ENCODE measurements at places on chromosomes 1 and 21.

- no peak for DNase-seq
Measured at GRCh38 chr1:1783320-1783719, 5.0 kb upstream of the NADK start.

DNA sequence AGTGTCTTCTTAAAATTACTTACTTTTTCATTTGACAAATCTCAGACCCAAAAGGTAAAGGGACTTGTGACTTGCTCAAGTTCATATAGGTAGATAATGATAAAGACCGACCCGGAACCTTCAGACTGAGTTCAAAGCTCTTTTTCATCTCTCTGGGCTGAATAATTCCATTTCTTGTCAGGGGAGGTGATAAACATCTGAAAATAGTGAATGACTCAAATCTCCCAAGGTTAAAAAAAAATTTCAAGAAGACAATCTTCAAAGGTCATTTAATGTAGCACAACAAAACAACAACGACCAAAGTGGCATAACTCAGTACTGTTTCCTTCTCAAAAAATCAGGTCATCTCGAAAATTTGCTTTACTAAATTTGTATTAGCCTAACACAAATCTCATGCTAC is 20.6 kb downstream of the LUZP1 start:
- no peak for DNase-seq

- no peak for DNase-seq
Measured at GRCh38 chr1:8706995-8707396, 110.4 kb downstream of the RERE start.

GRCh38 chr1:185105121-185105520 is 51.6 kb downstream of the TRMT1L start:
- DNase-seq = no peak

- DNase-seq = peak; percentile 75
Measured at GRCh38 chr1:65812065-65812464, 19.4 kb downstream of the PDE4B start.

DNA sequence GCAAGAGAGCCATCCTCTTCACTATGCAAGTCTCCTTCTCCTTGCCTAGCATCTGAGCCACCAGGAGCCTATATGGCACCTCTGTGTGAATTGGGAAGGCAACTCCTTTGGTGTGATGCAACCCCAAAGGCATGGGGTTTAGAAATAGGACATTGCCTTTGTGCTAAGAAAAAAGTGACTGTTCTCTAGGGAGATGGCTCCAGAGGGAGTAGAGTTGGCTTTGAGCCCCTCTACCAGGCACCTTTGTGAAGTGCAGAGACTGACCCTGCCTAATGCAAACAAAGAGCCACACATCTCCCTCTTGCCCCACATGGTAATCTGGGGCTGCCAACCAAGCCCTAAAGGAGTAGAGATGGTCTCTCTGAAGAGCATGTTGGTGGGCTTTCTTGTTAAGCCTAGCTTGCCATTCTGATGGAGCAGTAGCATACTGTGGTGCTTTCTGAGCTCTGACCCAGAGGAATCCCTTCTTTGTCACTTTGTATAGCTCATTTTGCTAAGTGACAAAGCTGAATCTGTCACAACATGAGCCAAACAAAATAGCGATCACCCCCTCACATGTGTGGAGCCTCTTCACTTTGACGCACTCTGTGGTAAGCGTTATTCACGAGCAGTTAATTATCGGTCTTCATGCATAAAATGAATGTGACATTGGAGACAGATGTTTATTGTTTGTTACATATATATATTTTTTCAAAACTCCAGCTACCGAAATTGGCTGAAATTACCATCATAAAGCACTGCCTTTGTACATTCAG is 74.4 kb downstream of the RWDD3 start:
- DNase-seq = no peak

DNA sequence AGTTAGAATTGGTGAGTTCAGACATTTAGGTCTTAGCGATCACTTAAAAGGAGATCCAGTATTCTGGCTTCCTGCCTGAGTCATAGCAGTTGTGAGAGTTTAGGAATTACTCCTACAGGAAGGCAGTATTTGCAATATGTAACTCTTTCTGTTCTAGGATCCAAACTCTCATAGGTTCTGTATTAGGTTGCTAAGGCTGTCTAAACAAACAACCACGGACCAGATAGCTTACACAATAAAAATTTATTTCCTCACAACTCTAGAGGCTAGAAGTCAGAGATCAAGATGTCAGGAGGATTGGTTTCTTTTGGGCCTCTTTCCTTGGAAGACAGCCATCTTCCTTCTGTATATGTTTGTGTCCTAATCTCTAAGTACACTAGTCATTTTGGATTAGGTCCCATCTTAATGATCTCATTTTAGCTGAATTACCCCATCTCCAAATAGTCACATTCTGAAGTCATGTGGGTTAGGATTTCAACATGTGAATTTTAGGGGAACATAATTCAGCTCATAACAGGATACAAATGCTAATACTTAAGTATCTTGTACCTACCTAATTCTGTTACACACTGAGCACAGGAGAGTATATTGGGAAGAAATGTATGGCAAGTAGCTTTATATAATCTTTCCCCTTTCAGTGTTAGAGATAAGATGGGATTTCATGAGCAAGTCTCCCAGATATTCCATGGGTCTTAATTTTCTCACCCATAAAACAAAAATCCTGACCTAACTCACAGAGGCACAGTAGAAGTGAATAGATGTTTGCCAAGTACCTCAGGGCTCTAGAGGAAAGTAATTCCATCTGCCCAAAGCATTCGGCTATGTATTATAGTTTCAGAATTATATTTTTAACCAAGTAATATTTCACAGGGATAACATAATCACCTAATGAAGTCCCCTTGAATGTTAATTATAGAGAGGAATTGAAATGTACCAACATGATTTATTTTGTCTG is 144.4 kb downstream of the PTBP2 start:
- no peak for DNase-seq

DNA sequence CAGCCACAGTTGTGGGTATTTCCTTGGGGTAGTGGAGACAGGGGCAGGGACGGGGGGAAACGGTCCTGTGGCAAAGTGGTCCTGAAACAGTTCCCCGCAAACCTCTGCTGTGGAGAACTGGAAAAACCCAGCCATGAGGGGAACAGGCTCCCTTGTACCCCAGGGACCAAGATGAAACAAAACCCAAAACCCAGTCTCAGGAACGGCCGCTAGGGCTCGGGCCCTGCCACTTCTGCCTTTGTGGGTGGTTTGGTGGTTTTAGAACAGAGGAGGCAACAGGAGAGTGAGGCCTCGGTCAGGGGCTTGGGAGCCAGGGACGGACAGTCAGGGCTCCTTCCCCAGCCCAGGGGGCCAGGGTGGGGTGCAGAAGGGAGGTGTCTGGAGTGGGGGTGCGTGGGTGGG is 24.8 kb upstream of the EDN2 start:
- DNase-seq = peak; percentile 27

DNA sequence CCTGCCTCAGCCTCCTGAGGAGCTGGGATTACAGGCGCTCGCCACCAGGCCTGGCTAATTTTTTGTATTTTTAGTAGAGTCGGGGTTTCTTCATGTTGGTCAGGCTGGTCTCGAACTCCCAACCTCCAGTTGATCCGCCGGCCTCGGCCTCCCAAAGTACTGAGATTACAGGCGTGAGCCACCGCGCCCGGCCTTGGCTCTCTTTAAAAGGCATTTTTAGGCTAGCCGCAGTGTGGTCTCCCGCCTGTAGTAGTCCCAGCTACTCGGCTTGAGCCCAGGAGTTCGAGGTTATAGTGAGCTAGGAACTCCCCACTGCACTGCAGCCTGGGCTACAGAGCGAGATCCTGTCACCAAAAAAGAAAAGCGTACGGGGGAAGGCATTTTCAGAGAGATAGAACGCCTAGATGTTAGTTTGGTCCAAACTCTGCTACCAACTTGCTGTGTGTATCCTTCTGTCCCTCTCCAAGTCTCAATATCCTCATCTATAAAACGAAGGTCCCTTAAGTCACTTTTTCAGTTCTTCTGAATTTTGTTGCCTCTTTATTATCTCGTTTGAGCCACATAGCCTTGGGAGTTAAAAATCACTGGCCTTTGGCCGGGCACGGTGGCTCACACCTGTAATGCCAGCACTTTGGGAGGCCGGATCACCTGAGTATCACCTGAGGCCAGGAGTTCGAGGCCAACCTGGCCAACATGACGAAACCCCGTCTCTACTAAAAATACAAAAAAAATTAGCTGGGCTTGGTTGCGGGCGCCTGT is 734 bp downstream of the MED18 start:
- peak; percentile 52 for DNase-seq

DNA sequence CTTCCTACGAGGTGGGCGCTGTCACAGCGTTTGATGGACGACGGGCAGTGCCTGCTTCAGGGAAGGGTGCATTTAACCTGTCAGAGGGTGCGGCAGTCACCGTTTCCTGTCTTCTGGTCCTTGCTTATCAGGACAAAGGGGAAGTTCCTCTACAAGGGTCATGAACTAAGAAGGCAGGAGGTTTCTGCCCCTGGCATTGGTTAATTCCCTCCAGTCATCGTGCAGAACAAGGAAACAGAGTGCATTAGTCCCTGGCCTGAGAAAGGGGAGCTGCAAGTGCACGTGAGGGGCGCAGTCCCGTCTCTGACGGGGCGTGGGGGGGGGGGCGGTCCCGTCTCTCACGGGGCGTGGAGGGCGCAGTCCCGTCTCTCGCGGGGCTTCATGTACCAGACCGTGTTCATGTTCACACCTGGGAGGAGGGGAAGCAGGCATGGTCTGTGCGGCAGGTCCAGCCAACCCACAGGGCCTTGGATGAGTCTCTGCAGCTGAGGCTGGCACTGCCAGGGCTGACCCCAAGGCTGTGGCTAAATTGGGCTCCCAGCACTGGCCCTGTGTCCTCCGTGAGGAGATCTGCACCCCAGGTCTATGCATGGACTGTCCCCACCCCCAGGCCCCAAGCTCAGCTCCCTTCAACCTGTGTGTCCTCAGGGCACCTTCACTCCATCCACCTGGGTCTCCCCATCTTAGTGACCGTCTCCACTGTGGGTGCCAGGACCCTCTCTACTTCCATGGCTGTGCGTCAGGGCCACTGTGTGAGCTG is 89.2 kb upstream of the COL6A1 start:
- peak; percentile 60 for DNase-seq

- DNase-seq = no peak
Measured at GRCh38 chr1:40861224-40862003, 749 bp downstream of the CITED4 start.

GRCh38 chr1:245124241-245124640 is 30.5 kb upstream of the KIF26B start:
- no peak for DNase-seq

GRCh38 chr1:116988908-116989307 is 12.7 kb upstream of the CD101 start:
- no peak for DNase-seq

- DNase-seq = no peak
Measured at GRCh38 chr1:236091933-236092318, 27.0 kb upstream of the NID1 start.

DNA sequence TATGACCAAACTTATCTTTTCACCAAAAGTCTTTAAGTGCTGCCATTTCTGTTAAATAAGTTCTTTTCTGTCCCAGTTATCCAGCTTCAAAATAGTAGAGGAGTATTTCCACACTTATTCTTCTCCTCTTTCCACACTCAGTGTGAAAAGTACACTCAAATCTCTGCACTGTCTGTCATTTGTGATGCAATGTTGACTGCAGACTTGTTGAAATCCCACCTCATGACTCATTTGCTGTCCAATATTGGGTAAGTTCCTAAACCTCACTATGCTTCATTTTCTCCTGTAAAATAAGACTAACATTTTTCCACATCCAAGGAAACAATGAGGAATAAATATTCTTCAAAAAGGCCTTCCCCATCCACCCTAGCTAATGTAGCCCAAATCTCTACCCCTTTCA is 17.5 kb downstream of the LRRIQ3 start:
- no peak for DNase-seq

- DNase-seq = no peak
Measured at GRCh38 chr1:165539306-165539705, 4.5 kb upstream of the LRRC52 start.

GRCh38 chr1:23936481-23937176 is 23.0 kb upstream of the PNRC2 start:
- DNase-seq = no peak

GRCh38 chr1:233295975-233296322 is 424 bp upstream of the PCNX2 start:
- DNase-seq = no peak

DNA sequence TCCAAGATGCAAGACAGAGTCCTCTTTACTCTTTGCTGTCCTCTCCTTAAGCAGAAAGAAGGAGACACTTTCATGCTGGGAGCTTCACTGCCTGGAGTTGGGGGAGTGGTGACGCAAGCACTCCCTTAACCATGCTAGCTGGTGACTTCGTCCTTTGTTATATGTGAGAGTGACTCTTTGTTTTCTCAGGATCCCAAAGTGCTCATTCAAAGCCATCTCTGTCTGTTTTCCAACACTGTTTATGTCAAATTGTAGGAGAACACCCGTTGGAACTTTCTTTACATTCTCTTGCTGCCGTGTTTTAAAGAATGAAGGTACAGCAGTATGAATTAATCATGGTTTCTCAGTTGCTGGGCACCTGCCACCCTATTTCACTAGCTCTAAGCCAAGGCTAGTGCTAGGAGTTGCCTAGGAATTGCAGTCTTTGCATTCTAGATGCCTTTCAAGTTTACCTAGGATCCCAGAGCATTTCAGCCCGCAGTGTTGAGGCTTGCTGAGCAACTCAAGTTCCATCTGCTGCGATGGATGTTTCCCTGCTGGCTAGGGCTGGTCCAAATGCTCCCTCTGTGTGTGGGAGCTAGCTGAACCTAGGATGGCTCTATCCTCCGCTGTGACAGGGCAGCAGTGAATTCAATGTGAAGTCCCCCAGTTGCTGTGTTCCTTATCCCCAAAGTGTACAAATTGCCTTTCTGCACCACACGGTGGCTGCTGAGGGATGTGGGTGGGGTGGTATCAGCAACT is 82.6 kb upstream of the GPR52 start:
- DNase-seq = no peak

- peak; percentile 98 for DNase-seq
Measured at GRCh38 chr1:45543581-45544417, 6.8 kb upstream of the AKR1A1 start.

GRCh38 chr1:228801068-228801467 is 65.8 kb downstream of the RHOU start:
- no peak for DNase-seq

DNA sequence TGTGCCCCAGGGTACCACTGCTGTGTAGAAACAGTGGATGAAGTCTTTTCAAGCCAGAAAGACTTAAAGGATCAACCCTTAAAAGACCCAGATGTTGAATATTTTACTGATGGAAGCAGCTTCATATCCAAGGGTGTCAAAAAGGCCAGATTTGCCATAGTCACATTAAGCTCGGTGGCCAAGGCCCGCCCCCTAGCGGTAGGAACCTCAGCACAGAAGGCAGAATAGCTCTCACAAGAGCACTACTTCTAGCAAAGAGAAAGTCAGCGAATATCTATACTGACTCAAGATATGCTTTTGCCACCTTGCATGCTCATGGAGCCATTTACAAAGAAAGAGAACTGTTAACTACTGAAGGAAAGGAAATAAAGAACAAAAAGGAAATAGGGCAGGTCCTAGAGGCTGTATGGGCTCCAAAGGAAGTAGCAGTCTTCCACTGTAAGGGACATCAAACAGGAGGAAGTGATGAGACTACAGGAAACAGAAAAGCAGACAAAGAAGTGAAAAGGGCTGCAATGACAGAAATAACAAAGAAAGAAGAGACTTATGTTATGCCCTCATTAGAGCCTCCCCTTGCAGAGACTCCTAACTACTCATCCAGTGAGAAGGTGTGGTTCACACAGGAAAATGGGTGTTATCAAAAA is 90.5 kb downstream of the LIPI start:
- DNase-seq = peak; percentile 38
